ENCODE measurements at places on chromosomes 5 and 9. TPM values are rescaled to one million over a fixed set of nuclear protein-coding genes. Genes with fewer than 3 reads are reported as not detected.

DNA sequence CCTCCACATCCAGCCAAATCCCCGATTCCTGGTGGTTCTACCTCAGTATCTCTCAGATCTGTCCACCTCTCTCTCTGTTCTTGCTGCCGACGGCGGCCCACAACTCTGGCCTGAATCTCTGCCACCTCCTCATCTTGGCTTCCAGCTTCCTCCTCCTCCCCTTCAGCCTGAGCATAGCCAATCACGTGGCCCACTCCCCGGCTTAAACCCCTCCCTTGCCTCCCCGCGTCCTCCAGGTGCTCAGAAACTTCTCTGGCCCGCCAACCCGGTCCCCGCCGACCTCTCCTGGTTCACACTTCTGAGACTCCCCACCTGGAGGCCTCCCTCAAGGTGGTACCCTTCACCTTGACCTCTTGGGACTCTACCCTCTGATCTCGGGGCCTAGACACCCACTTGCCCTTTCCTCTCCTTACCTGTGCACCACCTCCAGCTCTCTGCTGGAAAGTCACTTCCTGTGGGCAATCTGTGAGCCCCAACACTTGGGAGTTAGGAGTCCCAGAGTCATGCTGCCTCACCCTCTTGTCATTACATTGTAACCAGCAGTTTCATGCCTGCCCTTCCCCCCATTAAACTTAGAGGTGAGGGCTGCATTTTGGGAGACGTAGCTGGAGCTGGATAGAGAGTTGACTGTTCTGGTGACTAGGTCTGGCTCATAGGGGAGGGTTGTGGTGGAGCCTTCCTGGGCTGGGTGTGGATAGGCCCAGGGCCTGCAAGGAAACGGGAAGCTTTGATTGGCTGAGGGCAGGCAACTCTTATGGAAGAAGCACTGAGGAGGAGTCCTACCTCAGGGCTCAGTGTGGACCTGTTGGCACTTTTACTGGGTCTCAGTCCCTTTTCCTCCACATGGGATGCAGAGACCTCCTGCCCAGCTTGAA is 4.5 kb upstream of the SET start:
- H3K4me1 ChIP-seq = peaks cover 54% of the 10 kb centered on the region
- H3K4me3 ChIP-seq = peak overlapping the region; percentile 99
- peak; percentile 91 for DNase-seq

- peaks cover 9% of the 10 kb centered on the region for H3K4me1 ChIP-seq
- H3K27me3 ChIP-seq = peaks cover 32% of the 10 kb centered on the region
- DNase-seq = no peak
- H3K27ac ChIP-seq = no peak overlapping the region
- no peaks in the 10 kb centered on the region for H3K36me3 ChIP-seq
These were observed 2.4 kb downstream of the FGFR4 start for GRCh38 chr5:177089127-177089526.

- no peaks in the 10 kb centered on the region for H3K36me3 ChIP-seq
- no peaks in the 10 kb centered on the region for H3K27me3 ChIP-seq
- H3K4me1 ChIP-seq = no peaks in the 10 kb centered on the region
- H3K4me3 ChIP-seq = no peak overlapping the region
- no peak for DNase-seq
- no peak overlapping the region for H3K27ac ChIP-seq
These were observed 102.2 kb downstream of the FGF18 start for GRCh38 chr5:171521679-171522078.

GRCh38 chr5:143440448-143441115 is 37.1 kb upstream of the NR3C1 start:
- H3K27me3 ChIP-seq = no peaks in the 10 kb centered on the region
- no peak overlapping the region for H3K4me3 ChIP-seq
- no peak for DNase-seq
- H3K27ac ChIP-seq = no peak overlapping the region

DNA sequence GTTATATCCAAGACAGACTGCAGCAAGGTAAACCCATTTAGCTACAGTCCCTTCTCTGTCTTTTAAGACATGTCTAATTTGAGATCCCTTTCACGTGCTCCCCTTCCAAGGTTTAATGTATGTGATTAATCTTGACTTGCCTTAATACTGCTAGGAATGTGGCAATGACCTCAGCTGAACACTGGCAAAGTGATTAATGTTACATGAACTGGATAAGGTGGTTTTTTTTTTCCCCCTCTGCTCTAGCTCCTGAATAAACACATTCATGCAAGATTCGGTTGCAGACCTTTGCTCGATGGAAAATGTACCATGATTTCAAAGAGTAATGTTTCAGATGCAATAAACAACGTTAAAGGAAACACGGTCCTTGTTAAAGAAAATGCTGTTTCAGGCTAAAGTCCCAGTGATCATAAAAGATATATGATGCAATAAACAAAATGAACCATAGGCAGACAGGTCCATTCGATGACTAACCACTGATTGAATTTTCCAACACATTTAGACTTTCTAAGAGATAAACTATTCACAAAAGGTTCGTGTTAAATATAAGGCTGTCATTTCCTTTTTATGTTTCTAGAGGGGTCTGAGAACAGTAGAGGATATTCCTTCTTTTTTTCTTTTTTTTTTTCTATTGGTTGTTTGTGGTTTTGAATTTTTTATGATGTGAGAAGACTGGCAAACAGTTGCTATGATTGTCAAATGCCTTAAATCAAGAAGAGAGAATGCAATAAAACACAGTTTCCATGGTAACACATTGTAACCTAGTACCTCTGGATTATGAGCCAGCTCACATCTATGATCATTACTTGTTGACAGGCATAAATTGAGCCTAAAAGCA is 44.7 kb upstream of the ZNF608 start:
- no peaks in the 10 kb centered on the region for H3K4me1 ChIP-seq
- H3K27me3 ChIP-seq = no peaks in the 10 kb centered on the region
- H3K4me3 ChIP-seq = no peak overlapping the region
- H3K27ac ChIP-seq = no peak overlapping the region

The CCL27 gene
- not detected for total RNA-seq

The OR13J1 gene
- not detected for total RNA-seq

All from activated CD8-positive, alpha-beta memory T cell treated with anti-CD3 and anti-CD28 coated beads, Interleukin-2, amount 10 ng/mL, durations not matched to agents 7 days and 5 days (primary cell).